ENCODE measurements at places on chromosomes 16 and 17.

GRCh38 chr17:2383628-2384167 is 17.2 kb downstream of the MNT start:
- no peak for DNase-seq

GRCh38 chr16:23149993-23150364 is 727 bp upstream of the USP31 start:
- no peak for DNase-seq

GRCh38 chr17:47714773-47715396 is 18.2 kb upstream of the TBX21 start:
- DNase-seq, result no peak

GRCh38 chr16:686459-687260 is 2.5 kb upstream of the JMJD8 start:
- no peak for DNase-seq

GRCh38 chr16:54389836-54390494 is 103.4 kb upstream of the IRX3 start:
- DNase-seq, result no peak

- no peak for DNase-seq
These were observed 84.4 kb downstream of the FOXL1 start for GRCh38 chr16:86662740-86663139.

- DNase-seq, result no peak
These were observed 5.0 kb upstream of the KRT13 start for GRCh38 chr17:41510251-41511065.

DNA sequence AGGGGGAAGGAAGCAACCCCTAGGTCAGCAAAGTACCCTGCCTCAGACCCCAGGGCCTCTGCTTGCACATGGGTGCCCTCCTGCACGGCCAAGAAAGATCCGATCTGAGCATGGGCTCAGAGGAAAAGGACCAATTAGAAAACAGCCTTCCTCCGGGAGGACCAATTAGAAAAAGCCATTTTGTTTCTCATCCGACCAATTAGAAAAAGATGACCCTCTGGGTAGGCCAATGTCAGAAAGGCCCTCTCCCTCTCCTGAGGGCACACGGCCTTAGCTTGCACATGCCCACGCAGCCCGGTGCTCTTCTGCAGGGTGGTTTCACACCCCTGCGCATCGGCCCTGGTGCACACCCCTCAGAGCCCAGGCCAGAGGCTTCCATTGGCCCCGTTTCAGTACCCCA is 5.1 kb upstream of the CISD3 start:
- no peak for DNase-seq

- no peak for DNase-seq
These were observed 698 bp downstream of the CD300C start for GRCh38 chr17:74544991-74545842.

GRCh38 chr17:21210411-21211076 is 3.4 kb downstream of the TMEM11 start:
- DNase-seq, result no peak

DNA sequence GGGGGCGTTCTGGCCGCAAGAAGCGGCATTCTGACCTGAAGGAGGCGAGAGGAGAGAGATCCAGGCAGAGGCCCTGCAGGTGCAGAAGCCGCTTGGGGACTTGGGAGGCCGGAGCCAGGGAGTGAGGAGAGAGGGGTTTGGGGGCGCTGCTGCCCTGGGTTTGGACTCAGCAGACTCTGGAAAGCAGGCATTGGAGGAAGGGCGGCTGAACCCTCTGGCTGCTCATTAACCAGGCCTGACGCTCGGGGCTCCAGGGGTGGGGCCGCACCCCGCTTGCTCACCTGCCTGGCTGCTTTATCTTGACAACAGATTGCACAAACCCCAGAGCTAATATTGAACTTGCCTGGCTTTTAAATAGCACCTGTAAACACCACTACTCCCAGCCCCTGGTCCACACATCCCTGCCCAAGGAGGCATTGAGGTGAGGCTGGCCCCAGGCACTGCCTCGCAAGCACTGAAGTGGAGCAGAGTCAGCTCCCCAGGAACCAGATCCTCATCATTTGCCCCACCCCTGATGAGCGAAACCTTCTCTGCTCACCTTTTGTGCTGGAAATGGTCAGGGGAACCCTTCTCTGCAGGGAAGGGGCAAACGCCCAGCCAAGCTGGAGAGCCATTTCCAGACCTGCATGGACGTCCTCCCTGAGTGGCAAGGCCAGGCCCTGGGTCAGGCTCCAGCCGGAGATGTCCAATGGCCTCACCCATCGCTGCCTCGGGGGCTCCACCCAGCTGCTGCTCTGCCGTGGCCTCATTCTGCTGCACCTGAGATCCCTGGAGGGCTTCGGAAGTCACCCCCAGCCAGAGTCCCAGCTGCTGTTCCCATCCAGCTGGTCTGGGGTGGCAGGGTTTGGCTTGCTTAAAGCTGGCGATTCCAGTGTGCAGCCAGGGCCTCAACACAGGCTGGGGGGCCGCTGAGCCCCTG is 190.2 kb upstream of the GSE1 start:
- no peak for DNase-seq

- no peak for DNase-seq
These were observed 39.2 kb upstream of the RPH3AL start for GRCh38 chr17:391850-392249.

- no peak for DNase-seq
These were observed 214.2 kb downstream of the MAF start for GRCh38 chr16:79386299-79386698.

DNA sequence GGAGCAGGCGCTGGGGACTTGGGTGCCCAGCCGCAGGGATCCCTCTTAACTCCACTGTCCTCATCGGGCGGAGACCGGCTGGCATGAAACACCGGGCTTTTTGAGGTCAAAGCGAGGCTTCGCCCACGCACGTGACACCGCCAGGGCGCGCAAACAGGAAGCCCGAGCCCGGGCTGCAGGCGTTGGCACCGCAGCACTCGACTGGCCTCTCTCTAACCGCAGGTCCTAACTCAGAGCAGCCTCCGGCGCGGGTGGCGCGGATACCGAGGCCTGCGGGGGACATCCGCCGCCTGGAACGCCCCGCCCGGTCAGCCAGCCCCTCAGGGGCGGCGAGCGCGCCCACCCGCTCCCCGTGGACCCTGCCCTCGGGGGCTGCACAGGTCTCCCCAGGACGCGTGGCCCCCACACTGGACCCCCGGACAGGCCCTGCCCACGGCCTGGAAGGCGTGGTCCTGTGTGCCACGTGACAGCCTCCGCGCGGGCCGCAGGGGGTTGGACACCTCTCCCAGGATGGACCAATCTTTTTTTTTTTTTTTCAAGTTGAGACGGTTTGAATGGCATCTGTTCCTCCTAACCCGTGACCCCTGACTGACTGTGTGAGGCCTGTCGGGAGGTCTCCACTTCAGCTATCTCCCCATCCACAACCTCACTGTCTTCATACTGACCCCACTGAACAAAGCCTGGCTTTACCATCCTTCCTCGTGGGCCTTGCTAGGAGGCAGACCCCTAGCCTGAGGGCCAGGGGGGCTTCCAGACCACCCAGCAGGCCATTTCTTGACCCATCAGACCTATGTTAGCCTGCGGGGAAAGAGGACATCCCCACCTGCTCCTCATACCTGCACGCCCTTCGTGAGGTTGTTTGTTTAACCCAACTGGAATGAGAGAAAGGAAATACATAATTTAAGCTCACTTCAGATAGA is 8.4 kb upstream of the SLC47A2 start:
- DNase-seq, result no peak

- DNase-seq, result no peak
These were observed 11.6 kb upstream of the GP1BA start for GRCh38 chr17:4920351-4921048.

- no peak for DNase-seq
These were observed 19.4 kb upstream of the C16orf95 start for GRCh38 chr16:87336434-87337240.

- no peak for DNase-seq
These were observed 40.2 kb downstream of the CPPED1 start for GRCh38 chr16:12763517-12763916.

- no peak for DNase-seq
These were observed 21.1 kb downstream of the KRT25 start for GRCh38 chr17:40734018-40734417.

- DNase-seq, result no peak
These were observed 6.6 kb upstream of the ATP6V0C start for GRCh38 chr16:2507052-2507659.

- DNase-seq, result no peak
These were observed 18.5 kb upstream of the TOB1 start for GRCh38 chr17:50884439-50885311.

GRCh38 chr17:55764610-55765009 is 13.8 kb downstream of the PCTP start:
- DNase-seq, result no peak

DNA sequence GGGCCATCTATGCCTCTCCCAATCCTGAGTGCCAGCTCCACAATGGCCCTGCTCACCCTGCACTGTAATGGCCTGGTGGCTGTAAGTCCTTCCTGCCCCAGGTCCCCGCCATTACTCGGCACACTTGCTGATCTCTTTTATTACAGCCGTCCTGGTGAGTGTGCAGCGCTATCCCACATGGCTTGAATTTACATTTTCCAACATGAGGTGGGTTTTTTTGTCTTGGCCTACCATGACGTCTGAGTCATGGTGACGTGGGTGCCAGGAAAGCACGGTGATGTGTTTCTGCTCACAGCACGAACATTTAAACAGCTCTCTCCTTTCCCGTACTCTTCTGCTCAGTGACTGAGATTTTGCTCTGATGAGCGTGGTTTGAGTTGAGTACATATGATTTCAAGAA is 55.2 kb upstream of the FOXF1 start:
- no peak for DNase-seq

DNA sequence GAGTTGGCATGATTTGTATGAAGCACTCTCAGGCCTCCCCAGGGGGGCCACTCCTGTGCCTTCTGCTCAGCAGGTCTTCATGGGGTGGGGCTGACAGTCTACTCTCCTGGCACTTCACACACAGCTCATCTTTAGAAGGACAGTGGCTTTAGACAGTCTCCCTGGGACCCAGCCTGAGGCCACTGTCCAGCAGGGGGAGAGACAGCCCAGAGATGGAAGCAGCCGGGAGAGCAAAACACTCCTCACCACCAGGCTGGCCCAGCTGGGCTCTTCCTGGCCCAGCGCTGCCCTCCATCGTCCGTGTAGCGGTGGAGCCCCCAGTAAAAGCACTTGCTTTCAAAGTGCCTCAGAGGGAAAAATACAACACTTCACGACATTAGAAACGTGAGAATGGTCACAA is 62.0 kb upstream of the CRHR1 start:
- DNase-seq, result no peak

GRCh38 chr16:10613785-10614485 is 33.5 kb upstream of the EMP2 start:
- no peak for DNase-seq

DNA sequence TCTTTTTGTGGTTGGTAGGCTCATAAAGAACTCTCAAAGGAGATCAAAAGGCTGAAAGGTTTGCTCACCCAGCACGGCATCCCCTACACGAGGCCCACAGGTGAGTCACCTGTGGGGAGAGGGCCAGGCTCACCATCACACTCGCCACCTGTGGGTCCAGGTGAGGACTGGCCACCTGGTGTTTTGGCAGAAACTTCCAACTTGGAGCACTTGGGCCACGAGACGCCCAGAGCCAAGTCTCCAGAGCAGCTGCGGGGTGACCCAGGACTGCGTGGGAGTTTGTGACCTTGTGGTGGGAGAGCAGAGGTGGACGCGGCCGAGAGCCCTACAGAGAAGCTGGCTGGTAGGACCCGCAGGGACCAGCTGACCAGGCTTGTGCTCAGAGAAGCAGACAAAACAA is 11.1 kb downstream of the GNPTG start:
- DNase-seq, result no peak

- no peak for DNase-seq
These were observed 101.8 kb upstream of the CIBAR2 start for GRCh38 chr16:85213926-85214675.

GRCh38 chr16:89156740-89157645 is 14.6 kb upstream of the CDH15 start:
- DNase-seq, result no peak

DNA sequence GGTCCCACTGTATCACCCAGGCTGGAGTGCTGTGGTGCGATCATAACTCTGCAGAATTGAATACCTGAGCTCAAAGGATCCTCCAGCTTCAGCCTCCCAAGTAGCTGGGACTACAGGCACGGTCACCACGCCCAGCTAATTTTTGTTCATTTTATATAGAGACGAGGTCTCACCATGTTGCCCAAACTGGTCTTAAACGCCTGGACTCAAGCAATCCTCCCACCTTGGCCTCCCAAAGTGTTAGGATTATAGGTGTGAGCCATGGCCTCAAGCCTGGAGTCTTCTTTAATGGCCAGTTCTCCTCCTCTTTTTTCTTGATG is 484 bp downstream of the CD300LB start:
- DNase-seq, result no peak

DNA sequence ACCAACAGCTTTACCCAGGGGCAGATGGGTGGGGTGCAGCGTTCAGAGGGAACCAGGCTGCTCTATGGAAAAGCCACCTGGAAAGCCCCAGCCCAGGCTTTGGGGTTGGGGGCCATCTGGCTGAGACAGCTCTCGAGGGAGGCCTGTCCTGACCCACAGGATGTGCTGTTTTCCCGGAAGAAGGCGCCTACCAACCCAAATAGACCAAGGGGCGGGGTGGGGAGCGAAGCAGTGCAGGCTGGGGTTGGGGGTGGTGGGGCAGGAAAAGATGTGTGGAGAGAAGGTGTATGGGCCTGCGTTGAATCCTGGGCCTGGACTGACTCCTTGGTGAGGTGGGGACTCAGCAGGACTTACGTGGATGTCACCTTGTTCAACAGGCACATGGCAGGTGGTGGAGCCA is 87.9 kb downstream of the N4BP1 start:
- DNase-seq, result no peak

- DNase-seq, result no peak
These were observed 12.5 kb downstream of the KIF18B start for GRCh38 chr17:44935116-44935515.

DNA sequence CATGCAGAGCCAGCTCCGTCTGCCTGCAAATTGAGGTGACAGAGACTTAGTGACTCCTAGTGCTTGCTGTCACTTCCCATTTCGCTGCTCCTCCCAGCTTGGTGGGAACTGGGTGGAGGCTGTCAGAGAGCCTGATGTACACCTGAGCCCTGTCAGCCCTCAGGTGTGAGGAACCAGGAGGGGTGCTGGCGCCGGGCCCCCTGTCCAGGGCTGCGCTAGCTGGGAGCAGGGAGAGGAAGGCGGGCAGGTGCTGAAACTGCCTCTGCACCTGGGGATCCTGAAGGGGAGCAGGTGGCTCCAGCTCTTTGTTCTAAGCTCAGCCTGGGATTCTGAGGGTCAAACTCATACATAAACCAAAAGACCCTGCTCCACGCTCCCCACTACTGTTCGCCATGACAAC is 10.8 kb upstream of the WSCD1 start:
- DNase-seq, result no peak

GRCh38 chr16:89201439-89202377 is 1.4 kb upstream of the SLC22A31 start:
- DNase-seq, result no peak

- no peak for DNase-seq
These were observed 28.8 kb upstream of the ABCC11 start for GRCh38 chr16:48276102-48276501.

GRCh38 chr17:2610195-2611175 is 17.0 kb downstream of the PAFAH1B1 start:
- DNase-seq, result no peak

- DNase-seq, result no peak
These were observed 30.9 kb downstream of the MRC2 start for GRCh38 chr17:62658136-62658920.

Measured in left renal cortex interstitium (tissue), 4 donors.